ENCODE measurements at places on chromosomes 11 and 22.

DNA sequence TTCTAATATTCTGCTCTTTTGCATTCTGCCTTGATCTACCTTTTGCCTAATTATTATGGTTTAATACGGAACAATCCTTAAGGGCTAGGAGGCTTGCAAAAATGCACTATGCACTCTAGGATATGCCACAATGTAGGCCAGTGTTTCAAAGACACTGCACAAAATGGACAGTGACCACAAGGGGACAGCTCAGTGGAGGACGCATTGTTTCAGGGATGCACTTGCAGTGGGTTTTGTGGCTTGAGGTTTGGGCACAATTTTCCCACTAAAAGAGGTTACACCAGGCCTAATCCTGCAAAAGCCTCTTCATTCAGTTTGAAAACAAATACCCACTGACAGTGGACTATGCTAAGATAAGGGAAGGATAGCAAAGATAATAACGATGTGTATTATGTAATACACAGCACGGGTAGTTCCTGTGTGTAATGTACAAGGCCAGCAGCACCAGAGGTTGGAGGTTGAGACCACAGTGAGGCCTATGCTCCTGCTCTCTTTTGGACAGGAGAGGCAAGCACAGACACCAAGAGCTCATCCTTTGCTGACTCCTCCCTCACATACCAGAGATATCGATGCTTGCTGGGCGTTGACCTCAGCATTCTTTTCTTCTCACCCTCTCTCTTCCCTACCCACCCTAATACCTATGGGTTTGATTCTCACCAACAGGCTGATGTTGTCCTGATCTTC, 12.7 kb downstream of the MAP6 start:
- no peaks in the 10 kb centered on the region for H3K36me3 ChIP-seq
- no peaks in the 10 kb centered on the region for H3K4me1 ChIP-seq
- H3K27ac ChIP-seq: no peak overlapping the region
- DNase-seq: no peak

- H3K27me3 ChIP-seq: peaks cover 19% of the 10 kb centered on the region
- peak overlapping the region; percentile 31 for H3K27ac ChIP-seq
- H3K4me1 ChIP-seq: peaks cover 13% of the 10 kb centered on the region
- H3K36me3 ChIP-seq: no peaks in the 10 kb centered on the region
These were observed 1.9 kb downstream of the ESAM start for GRCh38 chr11:124760205-124760652.

DNA sequence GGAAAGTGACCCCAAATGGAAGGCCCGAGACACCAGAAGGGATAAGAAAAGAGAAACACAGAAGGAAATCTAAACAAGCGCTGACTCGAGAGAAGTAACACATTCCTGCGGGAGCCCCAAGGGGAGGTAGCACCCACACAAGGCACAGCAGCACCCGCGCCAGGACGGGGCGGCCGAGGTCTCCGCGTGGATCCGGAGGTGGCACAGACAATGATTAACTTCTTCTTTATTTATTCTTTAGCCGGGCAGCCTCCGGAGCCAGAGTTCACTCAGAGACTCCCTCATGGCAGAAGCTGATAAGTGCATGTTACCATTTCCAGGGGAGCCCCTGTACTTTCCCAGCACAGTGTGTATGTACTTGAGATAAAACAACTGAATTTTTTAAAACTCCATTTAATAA, 5.1 kb downstream of the TOLLIP start:
- no peaks in the 10 kb centered on the region for H3K36me3 ChIP-seq
- peak overlapping the region; percentile 69 for H3K27ac ChIP-seq
- H3K4me1 ChIP-seq: peaks cover 34% of the 10 kb centered on the region
- no peaks in the 10 kb centered on the region for H3K27me3 ChIP-seq

- no peak overlapping the region for H3K27ac ChIP-seq
- H3K27me3 ChIP-seq: no peaks in the 10 kb centered on the region
- DNase-seq: no peak
- H3K4me1 ChIP-seq: no peaks in the 10 kb centered on the region
- no peaks in the 10 kb centered on the region for H3K36me3 ChIP-seq
These were observed 59.3 kb downstream of the RPUSD4 start for GRCh38 chr11:126152152-126152551.

- H3K4me1 ChIP-seq: no peaks in the 10 kb centered on the region
- H3K36me3 ChIP-seq: no peaks in the 10 kb centered on the region
- H3K4me3 ChIP-seq: no peak overlapping the region
- DNase-seq: peak; percentile 54
These were observed 22.3 kb downstream of the HPS4 start for GRCh38 chr22:26461188-26461810.

All from prostate gland (tissue), 2 donors.